ENCODE measurements at places on chromosomes 2 and 18.

- no peak for DNase-seq
These were observed 392.2 kb downstream of the ARHGAP15 start for GRCh38 chr2:143521396-143521795.

- no peak for DNase-seq
These were observed 181.2 kb upstream of the REV1 start for GRCh38 chr2:99670768-99671734.

- DNase-seq, result no peak
These were observed 34.2 kb upstream of the CAB39 start for GRCh38 chr2:230678451-230678850.

DNA sequence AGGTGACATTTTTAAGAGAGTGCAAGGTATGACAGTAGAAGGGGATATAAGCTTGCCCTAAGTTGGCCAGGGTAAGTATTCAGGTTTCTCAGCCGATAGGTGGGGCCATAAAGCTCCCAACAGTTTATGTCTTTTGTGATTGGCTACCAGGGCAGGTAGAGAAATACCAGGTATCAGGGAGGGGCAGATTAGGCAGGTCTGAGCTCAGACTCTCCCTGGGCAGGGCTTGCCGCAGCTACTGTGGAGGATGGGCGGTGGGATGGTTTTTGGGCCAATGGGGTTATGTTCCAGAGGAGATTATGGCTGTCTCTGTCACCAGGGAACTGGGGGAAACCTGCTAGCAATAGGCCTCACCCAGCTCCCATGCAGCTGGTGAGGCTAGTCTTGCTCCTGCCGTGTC lies 211.6 kb downstream of the PTH2R start:
- no peak for DNase-seq

- no peak for DNase-seq
These were observed 126.9 kb upstream of the DAPL1 start for GRCh38 chr2:158668001-158668765.

Data from CD4-positive, alpha-beta T cell treated with Interleukin-10 for 1 hour (primary cell).